ENCODE measurements at places on chromosomes 7 and 10.

DNA sequence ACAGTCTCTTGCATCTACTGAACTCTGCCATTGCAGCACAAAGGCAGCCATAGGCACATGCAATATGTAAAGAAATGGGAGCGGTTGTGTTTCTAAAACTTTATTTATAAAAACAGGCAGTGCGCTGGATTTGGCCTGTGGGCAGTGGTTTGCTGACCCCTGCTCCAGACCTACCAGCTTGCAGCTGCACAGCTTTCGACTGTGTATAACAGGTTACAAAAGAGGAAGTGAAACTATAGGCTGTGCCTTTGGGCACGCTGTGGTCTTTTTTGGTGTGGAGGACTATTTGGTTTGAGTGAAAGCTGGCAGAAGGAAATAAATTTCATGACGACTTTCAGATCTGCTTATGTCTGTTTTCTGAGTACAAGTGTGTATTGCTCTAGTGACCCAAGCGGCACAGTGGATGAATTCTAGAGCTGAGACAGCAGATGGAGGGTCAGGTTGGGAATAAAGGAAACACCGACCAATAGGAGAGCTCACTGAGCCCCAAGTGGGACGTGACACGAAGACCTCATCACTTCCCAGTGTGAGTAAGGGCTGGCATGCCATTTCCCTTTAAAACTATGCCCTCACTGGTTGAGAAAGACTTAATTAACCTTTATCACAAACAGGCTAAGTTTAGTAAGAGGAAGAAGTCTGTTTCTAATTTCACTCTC is 152.7 kb downstream of the ANK3 start:
- no peak for DNase-seq

DNA sequence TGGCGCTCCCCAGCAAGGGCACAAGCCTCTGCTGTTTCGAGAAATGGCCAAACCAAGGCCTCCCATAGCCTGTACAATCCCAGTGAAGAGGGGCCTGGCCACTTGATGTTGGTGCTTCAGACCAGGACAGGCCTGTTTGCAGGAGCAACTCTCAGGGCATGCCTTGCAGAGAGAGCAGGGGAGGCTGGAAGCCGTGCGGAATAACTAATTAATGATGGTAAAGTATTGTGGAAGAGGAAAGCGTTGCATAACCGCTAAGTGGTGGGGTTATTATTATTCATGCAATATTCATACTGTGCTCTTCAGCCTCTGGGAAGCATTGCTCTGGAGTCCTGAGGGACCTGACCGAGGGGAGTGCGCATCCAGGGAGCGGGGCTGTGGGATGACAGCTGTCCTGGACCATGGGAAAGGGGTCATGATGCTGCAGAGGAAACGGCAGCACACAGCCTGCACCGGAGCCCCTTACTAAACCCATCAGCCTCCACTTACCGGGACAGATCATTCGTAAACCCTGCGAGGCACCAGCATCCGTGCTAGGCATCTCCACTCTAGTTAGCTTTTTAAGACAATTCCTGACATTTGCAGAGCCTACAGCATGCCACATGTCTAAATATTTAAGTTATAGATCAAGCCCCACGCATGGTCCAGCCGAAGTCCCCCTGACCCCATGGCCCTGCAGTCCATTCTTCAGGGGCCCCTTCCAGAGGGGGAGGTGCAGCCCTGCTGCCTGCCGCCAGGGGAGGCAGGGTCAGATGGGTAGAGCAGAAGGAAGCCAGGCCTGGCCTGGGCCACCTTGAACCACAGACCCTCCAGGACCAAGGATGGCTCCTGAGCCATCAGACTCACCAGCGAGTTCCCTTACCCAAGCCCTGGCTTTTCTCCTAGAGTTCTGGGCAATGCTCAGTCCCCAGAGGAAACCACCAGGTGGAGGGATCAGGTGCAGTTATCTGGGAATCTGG is 11.6 kb downstream of the TMEM273 start:
- no peak for DNase-seq

- no peak for DNase-seq
Observed at GRCh38 chr10:55466806-55467504, 665.9 kb upstream of the PCDH15 start.

GRCh38 chr10:94049911-94050310 is 56.2 kb downstream of the PLCE1 start:
- DNase-seq, result no peak

DNA sequence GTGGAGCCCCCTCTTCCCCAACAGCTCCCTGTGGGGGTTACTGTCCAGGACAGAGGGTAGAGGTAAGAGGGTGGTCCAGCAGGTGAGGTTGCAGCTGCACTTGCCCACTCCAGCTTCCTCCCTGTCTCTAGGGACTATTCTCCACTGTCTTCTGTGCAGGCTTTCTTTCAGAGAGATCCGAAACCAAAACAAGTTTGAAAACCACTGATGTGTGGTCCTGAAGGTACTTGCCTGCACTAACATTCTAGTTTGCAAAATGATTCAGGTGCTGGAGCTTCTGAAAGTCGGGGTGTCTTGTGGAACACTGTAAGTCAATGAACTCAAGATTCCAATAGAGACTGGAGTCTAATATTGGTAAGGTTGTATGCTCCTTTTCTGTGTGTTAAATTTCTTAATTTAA is 63.1 kb downstream of the BLNK start:
- DNase-seq, result no peak

GRCh38 chr7:4235596-4235995 is 446.5 kb upstream of the FOXK1 start:
- DNase-seq, result no peak

GRCh38 chr7:27430105-27430504 is 187.5 kb downstream of the EVX1 start:
- no peak for DNase-seq

DNA sequence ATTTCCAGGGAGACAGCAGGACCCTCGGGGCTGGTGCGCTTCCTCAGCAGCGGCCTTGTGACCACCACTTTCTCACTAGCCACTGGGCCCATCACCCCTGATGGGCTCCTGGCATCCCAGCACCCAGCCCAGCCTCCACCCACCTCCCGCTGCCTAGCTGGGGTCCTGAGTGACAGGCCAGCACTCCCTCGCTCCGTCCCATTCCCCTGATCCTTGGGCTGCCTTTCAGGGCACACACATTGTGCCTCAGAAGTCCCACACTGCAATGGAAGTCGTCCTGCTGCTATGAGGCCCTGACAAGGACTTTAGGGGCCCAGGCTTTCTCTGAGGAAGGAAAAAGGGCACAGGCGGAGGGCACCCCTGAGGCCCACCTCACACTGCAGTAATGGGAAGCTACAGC is 12.4 kb downstream of the CAMK2B start:
- DNase-seq, result no peak
